Stimulated activated CD8-positive, alpha-beta memory T cell treated with anti-CD3 and anti-CD28 coated beads, Interleukin-7, amount 100 ng/mL, for 24 hours (primary cell): ENCODE measurements at places on chromosomes 12 and 14.

DNA sequence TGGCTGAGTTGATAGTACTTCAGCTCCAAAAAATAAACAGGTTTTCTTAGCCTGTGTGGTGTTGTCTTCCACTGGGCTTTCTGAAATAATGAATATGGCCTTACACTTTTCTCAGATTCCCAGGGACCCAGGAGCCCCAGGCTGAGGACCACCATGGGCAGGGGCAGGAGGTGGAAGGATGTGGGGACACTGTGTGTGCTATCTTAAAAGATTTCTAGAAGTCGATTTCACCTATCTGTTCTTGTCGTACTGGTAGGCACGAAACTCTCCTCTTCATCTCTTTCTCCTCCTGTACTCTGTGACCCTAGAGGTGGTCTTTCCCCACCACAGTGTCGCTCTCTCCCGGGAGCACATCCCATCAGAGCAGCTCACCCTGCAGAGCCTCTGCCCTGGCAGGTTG is 107.7 kb upstream of the FKBP4 start:
- no peak for DNase-seq

DNA sequence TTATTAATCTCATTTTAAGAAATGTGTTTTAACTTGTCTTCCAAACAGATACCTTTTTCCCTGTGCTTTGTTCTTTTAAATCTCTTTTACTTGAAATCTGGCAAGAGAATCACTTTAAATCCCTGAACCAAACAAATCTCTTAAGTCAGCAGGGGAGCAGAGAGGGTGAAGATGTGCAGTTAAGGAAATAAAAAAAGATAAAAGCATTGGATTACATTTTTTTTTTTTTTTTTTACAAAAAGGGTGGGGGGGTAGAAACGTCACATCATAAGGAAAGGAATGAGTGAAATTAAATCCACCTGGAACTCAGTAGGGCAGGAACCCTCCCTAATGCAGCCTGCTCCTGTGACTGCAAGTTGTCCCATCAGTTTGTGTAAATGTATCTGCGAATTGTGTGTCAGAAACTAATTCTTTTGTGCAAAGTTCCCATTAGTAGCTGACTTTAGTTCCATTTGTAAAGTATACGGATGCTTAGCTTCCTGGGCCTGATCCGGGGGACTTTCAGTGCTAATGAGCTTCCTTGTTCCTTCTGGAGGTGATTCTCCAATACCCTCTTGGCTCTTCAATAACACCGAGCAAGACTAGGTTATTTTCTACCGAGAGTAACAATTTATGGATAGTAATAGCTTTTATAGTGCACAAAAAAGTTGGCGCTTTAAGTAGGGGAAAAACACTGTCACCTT is 1.5 kb downstream of the TTC6 start:
- DNase-seq: no peak

DNA sequence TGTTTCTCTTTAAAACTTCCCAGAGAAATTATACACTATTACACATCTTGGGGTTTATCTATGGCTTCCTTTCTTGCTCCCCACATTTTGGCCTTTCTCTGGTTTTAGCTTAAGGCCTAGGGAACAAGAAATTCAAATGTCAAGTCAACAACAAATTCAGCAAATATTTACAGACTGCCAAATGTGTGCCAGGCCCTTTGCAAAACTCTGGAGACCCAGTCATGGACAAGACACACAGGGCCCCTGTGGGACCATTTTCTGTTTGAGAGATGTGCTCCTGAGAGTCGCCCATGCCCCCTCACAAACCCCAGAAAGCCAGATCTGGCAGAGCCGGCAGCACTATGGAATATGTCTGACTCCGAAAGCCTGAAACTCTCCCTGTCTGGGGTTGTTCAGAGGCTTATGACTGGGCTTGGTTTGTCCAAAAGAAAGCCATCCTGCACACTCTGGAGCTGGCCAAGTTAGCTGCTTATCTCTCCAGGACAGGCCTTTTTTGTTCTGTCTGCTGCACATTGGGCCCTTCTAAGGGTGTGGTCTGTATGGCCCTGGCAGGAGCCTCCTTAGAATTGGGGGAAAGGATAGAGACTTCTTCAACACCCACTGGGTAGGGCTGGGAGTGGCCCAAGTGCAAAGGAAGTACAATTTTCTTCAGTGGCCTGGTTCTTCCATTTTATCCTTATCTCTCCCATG is 1.1 kb upstream of the KRT3 start:
- DNase-seq: no peak

- no peak for DNase-seq
Observed at GRCh38 chr12:5913387-5913786, 31.7 kb downstream of the ANO2 start.

DNA sequence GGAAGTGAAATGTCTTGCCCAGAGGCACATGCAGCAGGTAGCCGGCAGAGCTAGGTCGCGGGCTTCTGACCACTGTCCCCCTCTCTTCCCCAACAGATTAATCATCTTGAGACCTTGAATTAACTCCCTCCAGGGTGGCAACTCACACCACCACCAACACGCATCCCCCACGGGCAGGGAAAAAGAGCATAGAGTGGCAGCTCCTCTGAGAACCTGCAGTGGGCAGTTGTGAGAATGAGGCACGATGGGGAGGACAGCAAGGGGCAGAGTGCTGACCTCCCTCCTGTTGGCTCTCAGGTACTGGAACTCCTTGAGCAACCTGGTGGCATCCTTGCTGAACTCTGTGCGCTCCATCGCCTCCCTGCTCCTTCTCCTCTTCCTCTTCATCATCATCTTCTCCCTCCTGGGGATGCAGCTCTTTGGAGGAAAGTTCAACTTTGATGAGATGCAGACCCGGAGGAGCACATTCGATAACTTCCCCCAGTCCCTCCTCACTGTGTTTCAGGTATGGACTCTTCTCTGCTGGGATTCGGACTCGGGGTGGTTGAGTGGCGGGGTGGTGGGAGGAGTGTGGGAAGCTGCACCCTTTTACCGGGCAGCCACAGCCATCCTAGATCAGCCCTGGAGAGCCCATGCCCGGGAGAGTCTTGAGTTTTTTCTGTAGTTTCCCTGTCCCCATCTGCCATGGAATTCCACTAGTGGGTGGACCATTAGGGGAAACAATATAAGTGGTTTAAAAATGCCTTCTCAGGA is 213.3 kb upstream of the FKBP4 start:
- no peak for DNase-seq

GRCh38 chr12:87388376-87388775 is 640.8 kb downstream of the C12orf50 start:
- no peak for DNase-seq

GRCh38 chr14:105647784-105648608 is 121.6 kb downstream of the TMEM121 start:
- no peak for DNase-seq

DNA sequence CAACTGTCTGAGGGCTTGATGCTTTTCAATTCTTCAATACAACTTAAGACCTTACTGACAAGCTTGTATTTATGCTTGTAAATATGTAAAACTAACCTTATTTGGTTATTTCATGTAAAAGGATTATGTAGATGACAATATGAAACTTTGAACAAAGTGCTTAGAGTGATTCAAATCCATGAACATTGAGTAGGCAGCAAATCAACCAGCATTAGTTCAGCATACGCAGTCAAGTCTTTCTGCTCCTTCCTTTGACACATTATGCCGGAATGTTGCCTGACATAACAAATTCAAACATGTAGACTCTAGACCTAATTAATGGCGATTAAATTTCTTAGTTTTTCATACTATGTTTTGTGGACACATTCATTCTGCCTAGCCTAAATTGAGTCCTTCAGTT is 105.2 kb downstream of the FGD4 start:
- DNase-seq: no peak

DNA sequence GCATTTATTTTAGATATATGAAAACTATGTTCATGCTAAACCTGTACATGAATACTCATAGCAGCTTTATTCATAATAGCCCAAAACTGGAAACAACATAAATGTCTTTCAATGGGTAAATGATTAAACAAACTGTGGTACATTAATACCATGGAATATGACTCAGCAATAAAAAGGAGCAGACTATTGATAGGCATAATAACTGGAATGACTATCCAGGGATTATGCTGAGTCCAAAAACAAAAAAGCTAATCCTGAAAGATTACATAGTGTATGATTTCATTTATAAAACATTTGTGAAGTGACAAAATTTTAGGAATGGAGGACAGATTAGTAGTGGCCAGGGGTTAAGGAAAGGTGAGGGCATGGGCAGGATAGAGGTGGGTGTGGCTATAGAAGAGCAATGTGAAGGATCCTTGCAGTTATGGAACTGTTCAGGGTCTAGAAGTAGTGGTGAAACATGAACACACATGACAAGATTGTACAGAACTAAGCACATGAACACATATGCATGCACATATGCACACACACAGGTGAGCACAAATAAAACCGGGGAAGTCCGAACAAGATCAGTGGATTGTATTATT is 61.1 kb upstream of the CDKN3 start:
- no peak for DNase-seq

DNA sequence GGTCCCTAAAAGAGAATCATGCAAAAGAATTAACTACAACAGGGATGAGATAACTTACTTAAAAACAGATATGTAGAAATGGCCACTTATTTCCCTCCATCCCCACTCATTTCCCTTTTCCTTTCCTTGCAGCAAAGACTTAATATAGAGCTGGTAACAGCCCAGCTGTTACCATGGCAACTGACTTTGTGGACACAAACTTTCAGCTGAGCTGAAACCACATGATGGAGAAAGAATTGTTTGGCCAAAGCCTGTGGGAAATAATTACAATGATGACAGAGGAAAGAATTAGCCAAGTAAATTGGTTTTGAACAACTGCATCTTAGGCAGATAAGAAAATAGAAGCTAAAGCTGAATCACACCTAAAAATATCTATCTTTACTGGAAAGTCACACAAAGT is 364.9 kb downstream of the GALC start:
- no peak for DNase-seq

DNA sequence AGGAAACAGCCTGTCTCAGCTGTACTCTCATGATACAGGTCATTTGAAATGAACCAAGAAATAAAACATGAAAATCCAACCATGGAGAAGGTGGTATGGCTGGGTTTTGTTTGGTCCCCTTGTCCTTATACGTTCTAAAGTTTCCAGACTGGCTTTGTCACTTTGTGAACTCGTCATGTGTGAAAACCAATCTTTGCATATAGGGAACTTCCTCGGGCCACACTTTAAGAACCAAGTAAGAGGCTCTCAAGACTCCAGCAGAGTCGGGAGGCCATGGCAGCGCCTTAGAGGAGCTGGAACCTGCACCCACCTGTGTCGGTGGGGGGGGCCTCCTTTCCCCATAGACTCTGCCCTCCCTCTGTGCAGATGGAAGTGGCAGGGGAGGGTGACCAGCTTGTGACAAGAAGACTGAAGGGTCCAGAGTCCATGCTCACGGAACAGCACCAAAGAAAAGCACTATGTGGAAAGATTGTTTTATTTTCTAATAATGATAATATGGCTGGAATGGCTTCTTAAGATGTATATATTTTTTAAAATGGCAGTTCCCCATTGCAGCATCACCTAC is 125.3 kb downstream of the ESRRB start:
- no peak for DNase-seq

- DNase-seq: no peak
Observed at GRCh38 chr12:13425766-13426165, 229.2 kb downstream of the EMP1 start.

- DNase-seq: no peak
Observed at GRCh38 chr14:50023671-50024490, 92.5 kb downstream of the VCPKMT start.

DNA sequence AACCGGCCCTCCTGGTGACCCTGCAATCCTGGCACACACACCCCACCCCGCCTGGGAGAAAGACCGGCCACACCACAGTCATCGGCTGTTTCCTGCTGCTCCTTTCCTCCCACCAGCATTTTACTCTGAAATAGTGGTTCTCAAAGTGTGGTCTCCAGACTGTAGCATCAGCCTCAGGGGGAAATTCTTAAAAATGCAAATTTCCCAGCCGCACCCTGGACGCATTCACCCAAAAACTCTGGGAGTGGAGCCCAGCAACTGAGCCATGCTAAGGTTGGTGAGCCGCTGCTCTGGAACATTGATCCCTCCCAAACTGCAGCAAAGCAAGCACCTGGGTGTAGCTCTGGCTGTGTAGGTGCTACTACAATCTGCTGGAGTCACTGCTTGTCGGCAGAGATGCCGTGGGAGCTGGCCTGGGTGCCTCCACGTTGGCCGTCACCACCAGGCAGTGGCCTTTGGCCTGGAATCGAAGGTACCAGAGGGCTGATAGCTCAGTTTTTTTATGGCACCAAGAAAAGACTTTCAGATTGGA is 38.4 kb upstream of the BCL2L14 start:
- DNase-seq: no peak

DNA sequence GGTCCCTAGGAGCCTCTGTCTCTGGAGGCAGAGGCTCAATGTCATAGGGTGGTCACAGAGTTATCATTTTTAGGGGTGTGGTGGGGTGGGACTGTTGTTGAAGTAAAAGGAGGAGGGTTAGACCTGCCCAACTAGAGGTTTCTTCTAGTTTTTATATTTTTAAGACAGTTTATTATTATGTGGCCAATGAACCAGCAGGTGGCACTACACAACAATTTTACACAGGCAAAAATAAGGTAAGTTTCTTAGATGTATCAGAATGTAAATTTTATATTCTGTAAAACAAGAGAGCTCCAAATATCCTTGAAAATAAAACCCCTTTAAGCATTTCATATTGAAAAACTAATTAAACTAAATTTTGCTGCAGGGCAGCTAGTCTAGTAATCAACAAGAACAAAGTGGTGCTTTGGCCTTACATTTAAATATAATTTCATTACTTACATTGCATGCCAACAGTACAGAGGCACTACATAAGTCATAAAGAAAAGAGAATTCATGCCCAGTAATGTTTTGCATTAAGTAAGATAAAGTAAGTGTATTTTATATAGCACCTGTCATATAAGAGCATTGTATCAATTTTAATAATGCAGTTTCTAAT is 22.2 kb upstream of the OVCH1 start:
- DNase-seq: no peak
